ENCODE measurements at places on chromosomes 5 and 9.

GRCh38 chr5:149500922-149501582 lies 50.2 kb downstream of the CSNK1A1 start:
- peaks cover 29% of the 10 kb centered on the region for H3K4me1 ChIP-seq
- H3K36me3 ChIP-seq: peaks cover 7% of the 10 kb centered on the region
- H3K27ac ChIP-seq: peak overlapping the region; percentile 35
- no peaks in the 10 kb centered on the region for H3K27me3 ChIP-seq
- DNase-seq: peak; percentile 28
- no peak overlapping the region for H3K4me3 ChIP-seq

DNA sequence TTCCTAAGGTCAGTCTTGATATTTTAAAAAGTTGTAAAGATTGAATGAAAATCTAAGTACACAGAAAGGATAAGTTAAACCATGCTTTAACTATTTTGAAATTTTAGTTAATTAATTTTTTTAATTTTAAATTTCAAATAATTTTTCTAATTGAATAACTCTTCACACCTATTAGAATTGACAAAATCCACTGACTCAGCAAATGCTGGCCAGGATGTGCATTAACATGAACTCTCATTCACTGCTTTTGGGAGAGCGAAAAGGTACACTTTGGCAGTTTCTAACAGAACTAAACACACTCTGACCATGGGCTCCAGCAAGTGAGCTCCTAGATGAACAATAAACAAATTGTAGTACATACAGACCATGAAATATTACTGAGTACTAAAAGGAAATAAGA lies 209.5 kb downstream of the PTPRD start:
- no peaks in the 10 kb centered on the region for H3K4me1 ChIP-seq
- no peaks in the 10 kb centered on the region for H3K27me3 ChIP-seq
- no peaks in the 10 kb centered on the region for H3K36me3 ChIP-seq
- DNase-seq: no peak
- no peak overlapping the region for H3K27ac ChIP-seq
- H3K4me3 ChIP-seq: no peak overlapping the region

DNA sequence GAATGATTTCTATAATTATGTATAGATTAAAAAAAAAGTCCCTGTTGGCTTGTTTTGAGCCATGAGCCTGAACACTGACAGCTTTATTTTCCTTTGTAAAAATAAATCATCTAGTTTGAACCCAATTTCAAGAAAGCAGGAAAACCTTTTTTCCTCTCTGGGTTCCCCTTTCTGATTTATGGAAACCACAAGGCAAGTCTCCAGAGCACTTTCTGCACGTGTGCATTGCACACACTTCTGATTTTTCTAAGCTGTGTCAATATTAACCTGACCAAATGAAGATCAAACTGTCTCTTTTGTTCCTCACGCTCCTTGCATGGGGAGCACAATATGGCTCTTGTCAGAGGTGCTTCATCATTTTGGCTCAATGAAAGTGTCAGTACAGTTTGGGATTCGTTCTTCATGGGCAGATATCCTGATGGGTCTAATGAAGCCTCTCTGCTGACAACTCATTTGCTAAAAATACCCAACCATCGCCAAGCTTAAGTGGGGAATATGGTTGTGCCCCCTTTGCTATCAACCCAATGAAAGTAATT lies 39.2 kb upstream of the PCA3 start:
- H3K36me3 ChIP-seq: no peaks in the 10 kb centered on the region
- no peaks in the 10 kb centered on the region for H3K27me3 ChIP-seq
- no peak overlapping the region for H3K27ac ChIP-seq
- no peaks in the 10 kb centered on the region for H3K4me1 ChIP-seq
- no peak overlapping the region for H3K4me3 ChIP-seq
- DNase-seq: no peak

- H3K4me3 ChIP-seq: no peak overlapping the region
- H3K4me1 ChIP-seq: no peaks in the 10 kb centered on the region
These were observed 347.8 kb downstream of the TRIM32 start for GRCh38 chr9:117034866-117035265.
